OCI-LY7 (cell line): ENCODE measurements at places on chromosomes 13 and 19. TPM values are rescaled to one million over a fixed set of nuclear protein-coding genes. Genes with fewer than 3 reads are reported as not detected.

The FXYD3 gene
- 0.88 TPM in 1 of 2 replicates, not detected in the other for total RNA-seq

The LGI4 gene
- total RNA-seq: 2.7 and 5.9 TPM in 2 replicates

The CEACAM21 gene
- total RNA-seq: 52.5 and 56.0 TPM in 2 replicates

The IGFL2 gene
- not detected in 2 replicates for total RNA-seq

The RUVBL2 gene
- total RNA-seq: 125 and 146 TPM in 2 replicates

DNA sequence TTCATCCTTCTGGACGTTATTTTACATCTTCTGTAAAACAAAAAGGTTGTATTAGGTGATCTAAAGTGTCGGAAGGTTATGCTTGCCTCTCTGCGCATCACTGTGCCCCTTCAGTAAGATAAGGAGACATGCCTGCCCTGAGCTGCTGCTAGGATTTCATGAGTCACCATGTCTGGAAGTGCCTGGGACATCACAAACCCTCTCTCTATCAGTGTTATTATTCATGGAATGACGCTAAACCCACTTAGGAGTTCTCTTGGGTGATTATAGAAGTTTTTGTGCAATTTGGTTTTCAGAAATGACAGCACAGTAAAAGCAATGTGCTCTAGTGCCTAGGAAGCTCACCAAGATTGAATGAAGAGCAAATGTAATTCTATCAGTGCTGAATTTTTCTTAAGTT lies 617.7 kb downstream of the DCT start:
- DNase-seq: no peak

DNA sequence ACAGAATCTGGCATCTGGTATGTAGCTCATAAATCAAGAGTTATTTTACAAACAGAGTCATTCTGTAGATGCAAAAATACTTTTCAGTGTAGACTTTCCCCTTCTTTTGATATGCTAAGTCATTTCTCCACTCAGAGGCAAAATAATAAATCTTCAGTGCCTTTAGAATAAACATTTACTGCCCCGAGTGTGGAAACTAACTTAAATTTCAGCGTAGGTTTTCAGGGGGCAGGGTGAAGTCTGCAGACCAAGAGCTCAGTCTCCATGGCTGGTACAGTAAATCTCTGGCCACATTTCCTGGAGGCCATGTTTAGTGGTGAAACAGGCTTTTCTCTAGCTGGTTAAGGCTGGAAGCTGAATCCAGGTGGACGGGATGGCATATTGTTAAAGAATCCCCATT lies 13.1 kb upstream of the ADPRHL1 start:
- DNase-seq: no peak

- DNase-seq: no peak
These were observed 343.6 kb downstream of the FGF9 start for GRCh38 chr13:22014469-22014868.

GRCh38 chr13:108313382-108313781 lies 43.9 kb downstream of the TNFSF13B start:
- no peak for DNase-seq

- DNase-seq: no peak
These were observed 9.4 kb upstream of the PROZ start for GRCh38 chr13:113148940-113149503.

DNA sequence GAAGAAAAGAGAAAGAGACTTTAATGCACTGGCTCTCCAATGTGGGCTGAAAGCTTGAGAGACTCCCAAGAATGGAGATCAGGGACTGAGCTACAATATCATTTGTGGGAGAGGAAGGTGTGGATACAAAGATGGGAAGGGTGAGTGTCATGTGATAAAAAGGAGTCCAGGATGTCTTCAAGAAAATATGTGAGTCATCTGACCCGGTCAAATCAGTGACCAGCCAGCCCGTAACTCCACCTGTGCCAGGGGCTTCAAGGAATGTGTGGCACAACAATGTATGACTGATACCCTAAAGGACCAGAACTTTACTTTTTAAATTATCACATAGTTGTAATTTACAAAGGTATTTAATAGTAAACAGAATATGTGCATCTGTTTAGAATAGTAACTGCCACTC lies 97.2 kb downstream of the DOCK9 start:
- no peak for DNase-seq
